NCI-H1417 treated with DMSO at 0.1 percent for 48 hours (cell line): ENCODE measurements at places on chromosomes 1 and 21.

- no peak for DNase-seq
Observed at GRCh38 chr1:197691816-197692215, 83.5 kb downstream of the DENND1B start.

DNA sequence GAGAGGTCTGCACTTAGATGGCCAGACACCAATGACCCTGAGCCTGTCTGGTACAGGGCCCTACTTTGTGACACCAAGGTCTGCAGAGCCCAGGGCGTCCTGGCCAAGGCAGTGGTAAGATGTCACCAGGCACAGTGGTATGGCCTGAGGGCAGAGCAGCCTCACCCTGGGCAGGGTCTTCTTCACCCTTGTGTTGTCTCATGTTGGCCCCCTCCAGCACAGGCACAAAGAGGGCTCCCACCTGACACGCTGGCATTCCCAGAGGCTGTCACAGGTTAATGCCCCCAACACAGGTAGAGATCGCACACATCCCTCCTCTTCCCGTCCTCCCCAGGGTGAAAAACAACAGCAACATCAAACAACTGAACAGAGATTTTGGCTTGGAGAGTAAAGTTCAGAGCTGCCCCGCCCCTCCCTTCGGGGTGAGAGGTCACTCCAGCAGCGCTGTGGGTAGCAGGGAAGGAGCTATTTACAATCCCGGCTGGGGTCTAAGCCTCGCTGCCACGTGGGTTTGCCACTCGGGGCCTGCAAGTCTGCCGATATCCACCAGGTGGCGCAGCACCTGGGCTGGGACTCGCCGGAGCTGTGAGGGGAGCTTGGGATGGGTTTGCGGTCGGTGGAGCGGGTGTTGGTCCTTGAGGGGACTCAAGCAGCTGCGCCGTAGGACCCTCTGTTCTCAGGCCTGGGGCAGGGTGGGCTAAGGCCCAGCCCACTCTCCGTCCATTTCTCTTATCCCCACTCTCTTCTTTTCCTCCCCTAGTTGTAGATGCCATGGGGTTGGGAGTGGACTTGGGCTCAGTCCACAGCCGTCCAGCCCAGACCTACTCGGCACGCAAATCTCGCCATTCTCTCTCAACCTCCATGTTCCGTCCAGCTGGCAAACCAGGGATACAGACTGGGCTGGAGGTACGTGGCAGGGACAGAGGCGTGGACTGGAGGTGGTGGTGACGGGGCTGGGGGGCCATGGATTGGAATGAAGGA is 12.7 kb downstream of the EFNA3 start:
- peak; percentile 38 for DNase-seq

DNA sequence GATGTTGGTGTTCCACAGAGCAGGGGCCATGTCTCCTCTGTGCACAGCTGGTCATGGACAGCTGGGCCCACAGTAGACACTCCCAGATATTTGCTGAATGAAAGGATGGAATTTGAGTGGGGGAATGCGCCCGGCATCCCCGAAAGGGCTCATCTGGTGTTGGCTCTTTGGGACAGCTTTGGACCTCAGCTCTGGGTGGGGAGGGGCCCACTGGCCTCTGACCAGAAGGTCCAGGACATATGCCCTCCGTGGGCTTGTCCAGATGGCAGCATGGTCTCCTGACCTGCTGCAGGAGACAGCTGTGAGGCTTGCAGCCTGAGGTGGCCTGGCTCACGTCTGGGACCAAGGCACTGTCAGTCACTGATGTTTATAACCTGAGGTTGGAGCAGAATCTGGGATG is 160.4 kb upstream of the AJAP1 start:
- no peak for DNase-seq

DNA sequence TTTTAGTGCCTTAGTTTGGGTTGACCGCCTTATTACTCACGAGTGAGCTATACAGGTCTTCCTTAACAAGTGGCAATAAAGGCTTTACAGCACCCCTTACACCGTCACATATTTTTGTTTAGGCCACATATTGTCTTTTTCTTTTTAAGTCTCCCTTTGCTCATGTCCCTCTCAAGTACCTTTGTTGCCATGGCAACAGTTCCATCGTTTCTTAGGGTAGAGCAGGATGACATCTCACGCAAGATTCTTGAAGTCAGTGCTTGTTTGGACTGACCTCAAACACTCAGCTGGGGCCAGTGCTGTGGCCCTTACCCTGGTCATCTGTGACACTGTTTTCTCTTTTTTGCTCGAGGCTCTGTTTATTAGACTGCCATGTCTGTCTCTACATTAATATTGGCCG is 69.8 kb downstream of the PBX1 start:
- DNase-seq = no peak

DNA sequence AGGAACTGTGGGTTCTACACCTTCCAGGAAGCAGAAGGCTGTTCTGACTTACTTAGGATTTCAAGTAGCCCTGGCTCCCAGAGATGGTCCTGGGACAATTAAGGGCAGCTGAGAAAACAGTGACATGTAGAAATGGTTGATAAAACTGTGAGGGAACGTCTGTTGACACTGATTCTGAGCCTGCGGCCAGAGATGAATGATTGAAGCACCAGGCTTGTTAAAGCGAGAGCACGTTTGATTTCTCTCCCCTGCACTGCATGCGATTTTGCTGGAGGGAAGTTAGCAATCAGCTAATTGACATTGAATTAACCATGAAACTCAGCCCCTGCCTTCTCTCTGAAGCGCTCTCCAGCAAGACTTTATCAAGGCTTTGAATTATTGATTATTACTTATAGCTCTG is 29.9 kb upstream of the POU3F1 start:
- no peak for DNase-seq

DNA sequence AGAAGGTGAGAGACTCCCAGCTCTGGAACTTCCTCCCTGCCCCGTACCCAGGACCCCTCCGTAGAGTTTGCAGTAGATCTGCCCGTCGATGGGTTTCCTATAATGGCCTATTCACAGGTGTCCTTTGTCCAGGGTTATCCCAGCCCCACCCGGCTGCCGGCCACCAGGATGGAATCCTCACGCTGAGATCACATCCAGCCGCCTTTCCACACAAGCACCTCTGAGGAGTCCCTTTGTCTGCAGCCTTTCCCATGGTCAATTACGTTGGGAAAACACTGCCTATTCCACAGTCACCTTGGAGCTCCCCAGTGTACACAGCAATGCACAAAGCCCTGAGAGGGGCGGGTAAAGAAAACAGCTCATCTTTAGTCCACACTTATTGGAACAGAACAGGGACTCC is 190.0 kb upstream of the EDN2 start:
- no peak for DNase-seq

DNA sequence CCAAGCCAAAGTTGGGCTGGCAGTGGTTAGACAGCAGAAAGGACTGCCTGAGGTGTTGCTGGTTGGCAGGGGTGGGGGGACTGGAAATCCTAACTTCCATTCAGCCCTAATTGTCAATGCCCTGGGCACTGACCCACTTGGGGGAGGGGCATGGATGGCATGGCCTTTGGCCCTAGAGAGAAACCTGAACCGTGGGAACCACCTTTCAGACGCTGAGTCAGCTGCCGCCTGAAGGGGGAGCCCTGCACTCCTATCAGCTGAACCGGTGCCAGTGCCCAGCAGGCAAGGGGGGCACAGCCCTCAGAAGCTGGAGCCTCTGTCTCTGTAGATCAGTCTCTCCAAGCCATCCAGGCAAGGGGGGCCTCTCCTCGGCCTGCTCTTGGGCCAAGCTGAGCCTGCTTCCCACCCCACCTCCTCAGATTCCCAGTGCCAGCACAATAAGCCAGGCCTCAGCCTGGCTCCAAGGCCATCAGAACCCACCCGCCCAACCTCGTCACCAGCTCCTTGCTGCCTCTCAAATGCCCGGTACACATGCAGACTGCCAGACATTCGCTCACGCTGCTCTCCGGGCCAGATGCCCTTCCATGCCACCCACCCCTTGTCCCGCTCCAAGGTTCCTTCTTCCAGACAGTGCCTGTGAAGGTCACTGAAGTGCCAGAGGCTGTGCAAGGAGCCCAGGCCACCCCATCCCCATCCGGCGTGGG is 11.6 kb downstream of the TINAGL1 start:
- DNase-seq = no peak

DNA sequence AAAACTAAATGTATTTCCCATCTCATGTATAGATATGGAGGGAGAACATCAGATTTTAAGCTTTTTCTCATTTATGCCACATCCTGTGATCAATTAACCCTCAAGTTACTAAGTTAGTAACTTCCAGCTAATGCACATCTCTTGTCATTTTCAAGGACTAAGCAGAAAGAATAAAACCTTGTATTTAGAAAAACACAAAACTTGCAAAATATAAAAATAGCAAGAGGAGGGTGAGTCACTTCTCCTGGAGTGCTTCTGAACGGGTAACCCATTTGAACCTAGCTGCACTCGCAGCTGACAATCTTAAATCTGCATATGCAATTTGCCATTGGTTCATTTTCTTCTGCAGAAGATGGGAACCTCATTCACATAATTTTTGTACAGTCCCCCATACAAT is 500.5 kb downstream of the SETD4 start:
- no peak for DNase-seq

DNA sequence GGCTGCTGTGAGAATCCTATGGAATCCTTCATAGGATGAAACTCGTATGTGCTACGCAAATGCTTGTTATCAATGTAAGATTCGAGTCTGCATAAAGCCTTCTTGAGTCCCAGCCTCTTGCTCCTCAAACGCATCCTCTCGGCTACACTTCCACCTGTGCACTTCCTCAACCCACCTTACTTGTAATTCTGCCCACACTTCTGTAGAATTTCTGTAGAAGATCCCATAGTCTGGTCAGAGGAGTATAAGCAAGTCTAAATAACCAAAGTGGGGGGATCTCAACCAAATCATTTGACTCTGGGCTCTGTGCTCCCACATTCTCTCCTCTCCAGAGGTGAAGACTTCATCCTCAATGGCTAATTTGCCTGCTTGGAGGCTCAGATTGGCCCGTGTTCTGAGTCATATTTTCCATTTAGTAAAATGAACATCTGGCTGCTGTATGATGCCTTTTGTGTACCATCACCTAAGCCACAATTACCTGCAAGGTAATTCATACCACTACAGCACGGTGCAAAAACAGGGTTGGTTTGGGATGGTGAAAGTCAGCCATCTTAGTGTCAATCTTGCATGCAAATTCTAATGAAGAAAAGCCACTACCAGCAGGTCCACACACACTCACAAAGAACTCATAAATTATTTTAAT is 63.2 kb downstream of the ITPKB start:
- no peak for DNase-seq

GRCh38 chr1:27603309-27603680 is 649 bp downstream of the AHDC1 start:
- no peak for DNase-seq
